ENCODE measurements at places on chromosomes 3 and 15.

GRCh38 chr3:159174715-159175692 is 373.1 kb downstream of the MFSD1 start:
- no peak for DNase-seq

DNA sequence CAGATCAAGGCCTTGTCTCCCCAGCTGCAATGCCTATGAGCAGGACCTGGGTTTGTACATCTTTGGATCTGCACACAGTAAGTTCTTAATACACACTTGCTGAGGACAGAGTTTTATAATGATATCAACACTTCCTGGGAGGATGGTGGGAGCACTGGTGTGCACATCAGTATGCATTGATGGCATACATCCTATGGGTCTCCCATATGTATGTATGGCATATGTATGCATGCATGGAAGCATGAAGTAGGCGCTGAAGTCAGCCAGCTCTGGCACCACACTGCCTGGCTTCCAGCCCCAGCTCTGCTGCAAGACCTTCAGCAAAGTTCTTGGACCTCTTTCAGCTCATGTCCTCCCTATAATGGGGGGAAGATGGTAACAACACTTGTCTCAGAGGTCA is 68.2 kb downstream of the MYLK start:
- no peak for DNase-seq

DNA sequence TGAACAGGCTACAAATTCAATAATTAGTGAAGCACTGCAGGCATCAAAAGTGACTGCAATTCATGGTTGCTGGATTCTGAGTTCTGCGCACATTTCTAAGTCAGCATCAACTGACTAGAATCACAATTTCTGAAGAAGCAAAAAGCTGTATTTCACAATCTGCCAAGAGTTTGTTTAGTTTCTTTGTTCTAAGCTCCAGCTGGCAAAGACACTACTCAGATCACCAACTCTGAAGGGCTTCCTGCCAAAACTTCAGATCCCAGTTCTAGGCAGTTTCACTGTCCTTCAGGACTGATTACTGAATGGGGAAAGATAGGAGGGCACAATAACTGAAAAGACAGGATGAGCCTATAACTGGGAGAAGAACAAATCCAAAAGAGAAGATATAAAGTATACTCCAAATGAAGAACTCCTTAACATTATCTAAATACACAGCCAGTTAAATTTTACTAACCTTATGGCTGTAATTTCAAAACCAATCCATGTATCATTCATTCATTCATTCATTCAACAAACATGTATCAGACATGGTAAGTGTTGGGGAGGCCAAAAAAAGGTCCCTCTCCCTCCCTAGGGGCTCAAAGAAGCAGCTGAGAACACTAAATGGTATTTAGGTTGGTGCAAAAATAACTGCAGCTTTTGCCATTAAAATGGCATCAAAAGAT is 17.1 kb downstream of the TJP1 start:
- no peak for DNase-seq

DNA sequence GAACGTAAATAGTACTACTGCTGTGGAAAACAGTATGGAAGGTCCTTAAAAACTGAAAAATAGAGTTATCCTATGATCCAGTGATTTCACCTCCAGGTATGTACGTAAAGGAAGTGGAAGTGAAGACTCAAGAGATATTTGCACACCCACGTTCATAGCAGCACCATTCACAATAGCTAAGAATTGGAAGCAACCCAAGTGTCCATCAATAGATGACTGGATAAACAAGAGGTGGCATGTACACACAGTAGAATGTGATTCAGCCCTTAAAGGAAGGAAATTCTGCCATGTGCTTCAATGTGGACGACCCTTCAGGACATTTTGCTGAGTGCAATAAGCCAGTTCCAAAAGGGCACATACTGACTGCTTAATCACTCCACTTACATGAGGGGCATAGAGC is 188.3 kb downstream of the APBA2 start:
- no peak for DNase-seq

GRCh38 chr15:40578892-40579291 is 9.8 kb downstream of the RPUSD2 start:
- DNase-seq = no peak
